ENCODE measurements at places on chromosomes 3 and 15. TPM values are rescaled to one million over a fixed set of nuclear protein-coding genes. Genes with fewer than 3 reads are reported as not detected.

DNA sequence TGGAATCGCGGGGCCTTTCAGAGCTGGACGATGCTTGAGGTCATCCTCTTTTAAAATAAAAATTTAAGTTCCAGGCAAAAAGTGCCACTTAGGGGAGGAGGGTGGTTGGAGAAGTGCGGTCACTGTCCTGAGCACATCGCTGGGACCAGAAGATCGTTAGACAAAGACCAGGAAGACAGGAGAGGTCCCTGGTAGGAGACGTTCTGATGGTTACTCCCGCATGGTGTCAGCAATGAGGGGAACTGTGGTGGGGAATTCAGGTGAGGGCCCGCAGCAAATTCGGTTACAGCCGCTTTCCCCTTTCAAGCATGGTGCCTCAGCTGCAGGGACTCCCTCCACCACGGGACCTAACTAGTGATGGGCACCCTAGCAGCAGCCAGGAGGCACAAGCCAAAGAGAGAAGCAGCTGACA lies 1.0 kb upstream of the ISY1 start:
- DNase-seq: peak; percentile 45

DNA sequence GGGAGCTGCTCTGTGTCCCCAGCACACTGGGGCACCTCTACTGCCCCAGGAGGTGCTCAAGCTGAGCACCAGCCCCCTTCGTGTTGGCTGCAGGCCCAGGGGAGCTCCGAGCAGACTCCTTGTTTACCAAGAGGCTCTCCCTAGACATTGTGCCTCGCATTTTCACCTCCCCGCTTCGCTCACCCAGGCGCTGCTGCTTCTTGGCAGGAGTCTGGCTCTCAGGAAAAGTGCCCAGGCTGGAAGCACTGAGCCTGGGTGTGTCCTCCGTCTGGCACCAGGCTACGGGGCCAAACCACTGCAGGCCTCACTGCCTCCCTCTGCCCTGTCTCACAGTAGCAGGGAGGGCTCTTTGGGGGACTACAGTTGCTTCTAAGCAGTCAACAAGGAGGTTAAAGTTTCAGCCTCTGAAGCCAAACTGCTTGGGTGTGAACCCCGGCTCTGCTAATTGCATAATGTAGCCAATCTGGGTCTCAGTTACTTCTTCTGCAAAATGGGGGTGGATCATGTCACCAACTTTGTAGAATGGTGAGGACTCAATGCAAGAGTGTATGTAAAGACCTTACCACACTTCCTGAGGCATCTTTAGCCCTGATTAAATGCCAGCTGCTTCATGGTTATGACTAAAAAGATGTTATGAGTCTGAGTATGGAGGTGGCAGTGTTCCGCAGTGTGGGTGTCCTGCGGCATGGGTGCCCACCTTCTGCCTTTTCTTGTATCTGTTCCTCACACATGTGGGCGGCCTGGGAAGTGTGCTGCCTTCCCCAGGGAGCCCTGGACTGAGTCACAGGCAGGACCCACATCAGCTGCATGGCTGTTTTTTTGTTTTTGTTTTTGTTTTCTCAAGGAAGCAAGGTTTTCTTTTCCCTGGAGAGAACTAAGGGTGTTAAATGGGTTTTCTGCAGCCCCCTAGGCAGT lies 88.9 kb downstream of the CLSTN2 start:
- no peak for DNase-seq

GRCh38 chr15:41894791-41895463 lies 1.1 kb upstream of the SPTBN5 start:
- DNase-seq: peak; percentile 52

- DNase-seq: no peak
These were observed 166.8 kb upstream of the LRTM1 start for GRCh38 chr3:55094676-55095075.

GRCh38 chr3:127622031-127622430 lies 7.0 kb upstream of the PODXL2 start:
- no peak for DNase-seq

DNA sequence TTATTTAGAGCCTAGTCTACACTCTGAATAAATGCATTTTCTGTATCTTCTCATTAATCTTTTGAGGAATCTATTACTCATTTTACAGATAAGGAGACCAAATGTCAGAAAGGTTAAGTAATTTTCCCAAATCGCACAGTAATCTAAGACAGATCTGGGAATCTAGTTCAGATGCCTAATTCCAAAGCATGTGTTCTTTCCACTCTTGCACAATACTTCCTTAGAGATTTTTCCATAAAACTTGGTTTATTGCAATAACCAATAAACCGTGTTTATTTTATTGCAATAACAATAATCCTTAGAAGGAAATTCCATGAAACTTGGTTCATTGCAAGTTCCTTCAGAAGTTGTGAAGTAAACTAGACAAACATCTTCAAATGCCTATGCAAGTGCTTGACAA lies 17.4 kb upstream of the COL8A1 start:
- DNase-seq: no peak

- DNase-seq: no peak
These were observed 360.0 kb upstream of the PROK2 start for GRCh38 chr3:72144773-72145505.

- no peak for DNase-seq
These were observed 360.4 kb upstream of the ADAMTS9 start for GRCh38 chr3:65048151-65048550.

DNA sequence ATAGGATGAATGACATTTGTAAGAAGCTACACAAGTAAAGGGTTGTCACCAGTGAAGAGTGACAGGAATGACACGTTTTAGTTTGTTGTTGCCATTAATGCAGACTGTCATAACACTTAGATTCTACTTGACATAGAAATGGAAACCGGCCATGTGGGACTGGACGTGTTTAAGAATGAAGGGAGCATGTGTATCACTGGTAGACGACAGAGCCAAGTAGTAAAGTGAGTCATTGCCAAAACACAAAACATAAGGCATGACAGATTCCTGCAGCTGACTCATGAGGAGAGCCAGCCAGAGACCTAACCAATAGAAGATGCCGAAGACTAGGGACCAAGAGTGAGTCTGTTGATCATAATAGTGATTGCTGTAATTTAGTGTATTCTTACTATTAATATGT lies 106.2 kb upstream of the PLAAT1 start:
- peak; percentile 40 for DNase-seq

DNA sequence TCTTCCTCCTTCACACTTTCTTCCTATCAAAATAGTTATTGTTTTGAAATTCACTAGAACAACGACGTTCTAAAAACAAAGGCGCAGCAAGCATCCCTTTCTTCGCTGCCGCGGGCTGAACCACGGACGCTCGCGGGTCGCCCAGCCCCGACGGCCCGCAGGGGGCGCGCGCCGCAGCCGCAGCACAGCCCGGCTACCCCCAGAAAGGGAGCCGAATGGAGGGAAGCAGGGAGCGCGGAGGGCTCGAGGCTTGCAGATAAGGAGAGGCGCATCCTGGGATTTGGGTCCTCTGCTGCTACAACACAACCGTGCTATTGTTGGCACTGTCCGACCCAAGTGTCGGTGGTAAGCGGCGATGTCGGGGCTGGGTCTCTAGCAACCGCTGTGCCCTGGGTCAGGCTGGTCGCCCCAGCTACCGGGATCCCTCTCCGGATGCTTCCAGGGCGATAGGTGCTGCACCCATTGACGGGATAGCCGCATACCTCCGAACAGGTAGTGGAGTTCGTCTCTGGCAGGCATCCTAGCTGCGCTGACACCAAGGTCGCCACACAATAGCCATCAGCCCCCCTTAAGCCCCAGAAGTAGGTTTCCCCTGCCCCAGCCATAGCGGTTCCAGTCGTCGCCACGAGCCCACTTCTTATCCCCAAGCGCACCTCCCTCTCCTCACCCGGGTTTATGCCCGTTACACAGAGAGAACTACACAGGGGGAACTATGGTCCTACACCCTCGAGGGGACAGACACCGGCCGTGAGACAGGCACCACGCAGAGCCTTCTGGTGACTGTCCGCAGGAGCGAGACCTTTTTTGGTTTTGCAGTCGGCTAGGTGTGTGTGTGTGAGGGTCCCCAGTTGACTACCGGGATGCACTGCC lies 6.0 kb downstream of the ONECUT1 start:
- no peak for DNase-seq

GRCh38 chr15:98195796-98196195 lies 235.3 kb downstream of the ARRDC4 start:
- no peak for DNase-seq

DNA sequence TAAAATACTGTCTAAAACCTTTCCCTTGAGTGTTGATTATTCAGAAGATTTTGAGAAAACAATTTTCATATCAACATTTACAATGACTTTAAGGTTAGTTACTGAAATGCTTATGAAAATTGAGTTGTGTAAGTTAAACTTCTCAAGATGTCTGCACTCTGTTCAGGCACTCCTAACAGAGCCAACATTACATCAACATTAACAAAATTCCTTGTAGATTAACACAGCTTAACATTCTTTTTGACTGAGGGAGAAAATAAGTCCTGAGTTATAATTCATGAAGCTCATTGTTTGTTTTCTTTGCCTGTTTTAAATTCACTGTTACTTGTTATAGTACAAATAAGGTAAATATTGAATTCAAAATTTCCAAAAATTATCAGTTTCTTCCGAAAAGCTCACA lies 9.0 kb downstream of the ACKR4 start:
- DNase-seq: no peak

DNA sequence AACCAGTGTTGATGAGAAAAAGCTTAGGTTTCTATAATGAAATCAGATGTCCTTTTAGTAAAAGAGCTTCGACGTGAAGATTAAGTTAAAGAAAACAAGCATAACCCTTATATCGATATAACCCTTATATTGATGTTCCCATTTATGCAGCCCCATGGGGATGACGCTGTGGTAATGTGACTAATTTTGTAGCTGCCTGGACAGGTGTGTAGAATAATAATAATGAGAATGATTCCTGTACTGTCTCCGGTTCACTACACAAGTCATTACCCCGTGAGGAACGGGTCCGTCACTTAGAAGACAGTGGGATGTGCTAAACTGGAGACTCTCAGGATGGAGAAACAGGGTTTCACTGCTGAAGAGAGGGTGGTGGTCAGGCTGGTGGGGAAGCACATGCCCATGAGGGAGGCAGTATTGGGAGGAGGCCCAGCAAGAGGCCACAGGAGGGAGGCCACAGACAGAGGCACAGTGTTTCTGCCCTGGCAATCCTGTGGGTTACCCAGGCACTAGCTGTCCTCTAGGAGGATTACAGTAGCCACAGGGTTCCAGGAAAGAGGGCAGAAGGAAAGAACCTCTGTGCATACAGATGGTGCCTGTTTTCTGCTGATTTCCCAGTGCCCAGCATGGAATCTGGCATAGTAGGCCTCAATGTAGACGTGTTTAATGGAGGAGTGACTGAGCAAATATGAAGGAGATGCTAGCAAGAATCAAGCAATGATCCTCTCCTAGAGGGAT lies 191.1 kb upstream of the TSC22D2 start:
- DNase-seq: no peak

DNA sequence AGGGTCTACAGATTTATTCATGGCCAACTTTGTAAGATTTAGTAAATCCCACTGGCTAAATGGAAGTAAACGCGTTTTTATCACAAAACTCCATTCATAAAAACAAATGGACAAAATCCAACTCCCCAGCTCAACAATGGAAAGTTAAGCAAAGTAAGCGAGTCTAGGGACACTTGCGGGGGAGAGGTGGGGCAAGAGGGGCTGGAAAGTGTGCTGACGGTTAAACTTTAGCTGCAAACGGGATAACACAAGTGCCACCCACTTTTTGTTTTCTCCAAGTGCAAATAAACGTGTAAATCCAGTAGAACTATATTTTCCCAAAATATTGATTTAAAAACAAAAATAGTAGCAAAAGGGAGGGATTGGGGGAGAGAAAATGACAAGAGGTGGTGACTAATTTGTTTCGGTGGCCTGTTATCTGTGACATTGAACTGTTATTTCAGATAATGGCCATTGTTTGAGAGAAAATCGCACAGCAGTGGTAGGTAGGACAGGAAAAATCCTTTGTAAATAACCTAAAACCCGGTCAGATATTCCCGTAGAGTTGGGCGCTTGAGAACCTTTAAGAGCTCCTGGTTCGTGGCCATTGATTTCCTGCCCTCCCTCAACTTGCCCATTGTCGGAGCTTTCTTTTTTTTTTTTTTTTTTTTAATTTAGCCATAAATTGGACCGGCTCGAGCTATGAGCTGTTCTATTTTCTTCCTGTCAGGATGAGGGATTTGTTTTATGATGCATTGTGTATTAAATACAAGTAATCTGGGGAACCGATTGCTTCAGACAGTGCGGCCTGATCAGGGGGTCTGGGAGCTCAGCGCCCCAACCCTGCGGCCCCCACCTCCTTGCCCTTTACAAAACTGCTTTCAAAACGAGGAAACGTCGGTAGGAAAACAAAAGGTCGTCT lies 514.8 kb downstream of the MECOM start:
- DNase-seq: peak; percentile 41

The GATA2 gene
- total RNA-seq: 13.6 TPM

The ATG7 gene
- total RNA-seq: 37.3 TPM

The FRMD4B gene
- 13.8 TPM for total RNA-seq

The SHC4 gene
- total RNA-seq: 1.2 TPM

The CADM2 gene
- total RNA-seq: 0.71 TPM

The HTD2 gene
- 8.5 TPM for total RNA-seq

The TMEM108 gene
- not detected for total RNA-seq

The FEZF2 gene
- total RNA-seq: not detected

The ELL3 gene
- total RNA-seq: 2.0 TPM

The SH3GL3 gene
- 0.24 TPM for total RNA-seq

The RGMA gene
- total RNA-seq: 0.78 TPM

The GPX1 gene
- total RNA-seq: 151 TPM

The LMAN1L gene
- 1.1 TPM for total RNA-seq

The ITIH1 gene
- total RNA-seq: 0.47 TPM

Data from Calu3 (cell line).